ENCODE measurements at places on chromosomes 12 and 14.

DNA sequence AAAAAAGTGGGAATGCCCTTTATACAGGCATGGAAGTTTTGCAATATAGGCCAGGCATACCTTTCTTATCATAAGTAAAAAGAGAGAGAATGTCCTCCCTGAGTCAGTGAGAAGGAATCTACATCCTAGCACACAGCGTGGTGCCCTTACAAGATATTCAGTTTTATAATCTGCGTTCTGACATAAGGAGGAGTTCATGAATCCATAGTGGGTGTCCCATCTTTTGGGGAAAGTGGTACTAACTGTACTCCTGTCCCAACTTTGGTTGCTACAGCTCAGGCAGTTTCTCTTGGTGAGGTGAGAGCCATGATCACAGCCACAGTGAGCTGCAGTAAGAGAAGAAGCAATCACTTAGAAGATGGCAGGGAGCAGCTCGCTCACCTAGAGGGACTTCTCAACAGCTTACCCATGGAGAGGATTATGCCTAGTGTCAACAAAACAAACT, 332.9 kb downstream of the BCAT1 start:
- no peak for DNase-seq

GRCh38 chr12:49365542-49365941, 1.7 kb upstream of the SPATS2 start:
- no peak for DNase-seq

GRCh38 chr14:38042322-38042721, 165.4 kb upstream of the SSTR1 start:
- no peak for DNase-seq

DNA sequence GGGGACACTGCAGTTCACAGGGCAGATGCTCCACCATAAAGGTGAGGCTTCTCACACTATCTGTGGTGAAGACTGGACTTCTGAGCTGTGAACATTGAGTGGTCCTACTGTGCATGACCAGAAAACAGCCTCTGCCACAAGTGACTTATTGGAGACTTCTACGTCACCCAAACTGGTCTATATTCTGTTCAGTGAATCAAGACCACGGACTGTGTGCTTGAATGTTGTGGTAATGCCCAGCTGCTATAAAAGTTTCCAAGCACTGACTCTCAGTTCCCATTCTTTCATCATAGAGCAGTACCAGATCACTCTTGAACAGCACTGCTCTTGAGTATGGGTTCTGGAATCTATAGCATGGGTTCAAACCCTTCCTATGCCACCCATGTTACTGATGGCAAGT, 4.8 kb upstream of the PLEK2 start:
- DNase-seq = no peak

GRCh38 chr14:68047906-68048305, 228.3 kb downstream of the RAD51B start:
- no peak for DNase-seq

DNA sequence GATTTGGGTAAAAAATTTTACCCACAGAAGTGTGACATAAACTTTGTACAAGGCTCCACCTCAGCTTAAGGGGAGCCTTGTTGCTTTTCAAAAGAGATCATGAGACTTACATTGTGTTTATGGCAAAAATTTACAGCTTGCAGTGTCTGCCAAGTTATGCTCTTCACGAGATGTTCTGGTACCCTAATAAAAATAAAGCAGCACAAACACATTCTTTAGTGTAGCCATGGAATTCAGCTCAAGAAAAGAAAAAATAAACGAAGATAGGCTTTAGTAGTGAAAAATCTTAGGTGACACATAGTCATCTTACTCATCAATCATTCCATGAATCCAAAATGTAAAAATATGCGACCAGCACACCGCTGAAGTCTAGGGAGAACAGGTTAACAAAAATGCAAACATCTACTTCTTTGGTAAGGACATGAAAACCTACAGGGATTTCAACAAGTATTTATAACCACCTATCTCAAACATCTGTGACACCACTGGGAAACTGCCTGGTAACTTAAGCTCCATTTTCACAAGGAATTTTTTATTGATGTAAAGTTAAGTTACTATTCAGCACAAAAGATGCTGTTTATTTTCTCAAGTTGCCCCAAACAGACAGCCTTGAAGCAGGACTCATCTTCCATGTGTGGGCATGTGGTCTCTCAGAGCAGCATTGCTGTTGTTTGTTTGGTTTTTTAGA, 32.9 kb downstream of the DMAC2L start:
- no peak for DNase-seq

DNA sequence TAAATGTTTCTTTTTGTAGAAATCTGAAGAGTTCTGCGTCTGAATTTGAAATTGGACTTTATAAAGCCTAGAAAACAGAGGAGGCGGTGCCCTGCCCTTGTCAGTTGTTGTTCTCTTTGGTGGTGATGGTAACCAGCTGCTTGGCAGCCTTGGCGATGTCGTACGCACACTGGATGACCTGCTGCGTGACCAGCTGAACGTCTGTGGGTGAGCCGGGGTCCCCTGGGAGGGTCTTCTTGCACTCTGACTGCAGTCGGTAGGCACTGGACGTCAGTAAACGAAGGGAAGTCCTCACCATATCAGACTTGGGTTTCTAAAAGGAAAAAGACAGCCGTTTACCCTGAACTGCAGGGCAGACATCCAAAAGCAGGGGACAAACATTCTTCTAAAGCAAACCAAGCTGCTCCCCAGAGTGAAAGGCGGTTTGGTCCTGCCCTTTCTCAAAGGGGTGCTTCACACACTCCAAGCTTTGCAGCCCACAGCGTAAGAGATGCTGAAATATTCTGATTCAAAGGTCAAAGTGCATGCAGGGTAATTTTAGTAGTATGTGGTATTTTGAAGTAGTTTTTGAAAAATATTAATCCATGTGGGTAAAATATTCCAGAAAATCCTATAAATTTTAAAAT, 32.9 kb downstream of the TCHP start:
- no peak for DNase-seq

DNA sequence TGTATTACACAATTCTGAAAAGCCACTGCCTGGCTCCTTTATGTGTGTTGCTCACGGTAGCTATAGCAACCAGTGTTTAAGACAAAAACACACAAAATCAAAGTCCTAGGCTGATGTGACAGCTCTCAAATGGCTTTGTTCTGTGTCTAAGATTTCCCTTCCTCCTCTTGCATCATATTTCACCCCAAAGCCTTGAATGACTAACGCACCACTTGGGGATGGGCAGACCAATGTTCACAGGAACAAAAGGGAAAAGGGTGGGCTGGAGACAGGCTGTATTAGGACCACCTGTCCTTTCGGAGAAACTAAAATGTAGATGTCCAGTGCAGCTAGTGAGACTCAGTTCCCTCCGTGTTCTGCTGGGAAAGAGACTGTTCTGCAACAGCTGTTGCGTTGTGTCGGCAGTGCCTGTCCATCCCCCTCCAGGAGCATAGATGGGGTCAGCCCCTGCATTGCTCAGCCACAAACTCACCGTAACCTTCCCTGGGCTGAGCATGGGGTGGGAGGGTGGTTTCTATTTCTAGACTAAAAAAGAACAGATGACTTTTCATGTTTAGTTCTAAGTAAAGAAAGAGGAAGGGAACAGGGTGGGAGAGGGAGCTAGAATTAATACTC, 26.8 kb upstream of the DAAM1 start:
- DNase-seq = peak; percentile 67

- DNase-seq = no peak
These were observed 53.2 kb downstream of the TESC start for GRCh38 chr12:117046011-117046369.

- DNase-seq = no peak
These were observed 161.0 kb downstream of the RBM19 start for GRCh38 chr12:113804961-113805600.

GRCh38 chr12:69508621-69509020, 38.4 kb downstream of the FRS2 start:
- DNase-seq = no peak

GRCh38 chr14:105116451-105117256, 51.4 kb upstream of the GPR132 start:
- DNase-seq = no peak

DNA sequence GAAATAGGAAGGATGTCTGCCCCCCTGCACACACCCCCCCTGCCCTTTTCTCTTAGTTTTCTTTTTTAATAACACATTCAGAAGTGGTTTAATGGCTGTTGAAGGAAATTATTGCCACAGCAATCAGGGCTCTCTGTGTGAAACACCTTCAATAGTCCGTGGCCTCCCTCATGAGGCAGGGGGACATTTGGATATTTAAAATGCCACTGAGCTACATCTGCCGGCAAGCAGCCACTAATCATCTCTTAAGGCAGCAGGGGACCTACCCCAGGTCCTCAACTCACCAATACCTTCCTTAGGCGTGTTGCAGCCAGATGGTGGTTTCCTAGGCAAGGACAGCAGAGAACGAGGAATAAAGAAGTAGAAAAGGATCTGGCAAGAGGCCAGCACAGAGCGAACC, 283.2 kb downstream of the TTC8 start:
- DNase-seq = no peak

DNA sequence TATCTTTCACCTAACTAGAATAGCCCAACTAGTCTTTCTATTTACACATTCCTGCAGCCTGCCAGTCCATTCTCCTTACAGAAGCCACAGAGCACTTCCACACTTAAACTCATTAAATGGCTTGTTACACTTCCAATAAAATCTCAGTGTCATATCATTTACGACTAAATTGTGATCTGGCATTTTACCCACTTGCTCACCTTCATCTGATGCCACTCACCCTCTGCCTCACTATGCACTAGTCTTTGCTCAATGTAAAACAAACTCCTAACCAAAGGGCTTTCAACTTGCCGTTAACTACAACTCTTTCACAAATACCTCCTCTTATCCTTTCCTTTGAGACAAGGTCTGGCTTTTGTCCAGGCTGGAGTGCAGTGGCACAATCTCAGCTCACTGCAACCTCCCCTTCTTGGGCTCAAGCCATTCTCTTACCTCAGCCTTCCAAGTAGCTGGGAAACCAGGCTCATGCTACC, 24.1 kb downstream of the YAF2 start:
- no peak for DNase-seq

- peak; percentile 33 for DNase-seq
These were observed 1.9 kb upstream of the BCL11B start for GRCh38 chr14:99273766-99274345.

DNA sequence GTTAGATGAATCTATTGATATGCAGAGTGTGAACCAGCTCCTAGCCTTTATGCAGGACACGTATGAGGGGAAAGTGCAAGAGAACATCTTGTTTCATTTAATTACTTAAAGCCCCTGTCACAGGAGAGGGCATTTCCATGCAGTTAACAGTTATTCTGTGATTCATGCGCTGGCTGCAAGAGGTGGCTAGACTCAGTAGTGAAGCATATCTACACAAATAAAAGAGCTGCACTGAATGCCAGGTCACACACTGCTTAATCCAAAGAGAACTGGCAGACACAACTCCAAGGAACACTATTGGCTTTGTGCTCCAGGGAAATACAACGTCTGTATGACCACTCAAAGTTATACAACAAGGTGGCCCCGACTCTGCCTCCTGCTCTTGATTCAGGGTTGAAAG, 394.1 kb downstream of the C12orf75 start:
- DNase-seq = no peak

DNA sequence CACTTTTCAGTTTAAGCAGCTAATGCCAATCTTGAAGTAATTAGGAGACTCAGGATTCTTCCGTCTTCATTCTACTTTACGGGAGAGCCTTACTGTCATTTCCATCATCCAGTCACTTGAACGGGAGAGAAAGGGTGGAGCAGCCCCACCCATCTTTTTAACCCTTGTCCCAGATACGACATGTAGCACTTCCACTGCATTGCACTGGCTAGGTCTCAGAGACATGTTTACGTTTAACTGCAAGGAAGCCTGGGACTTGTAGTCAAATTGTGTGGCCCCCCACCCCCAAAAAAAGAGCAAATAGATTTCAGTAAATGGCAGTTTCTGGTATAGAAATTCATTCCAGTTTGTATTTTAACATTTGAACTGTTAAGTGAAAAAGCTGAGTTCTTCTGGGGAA, 46.1 kb upstream of the SYT1 start:
- DNase-seq = no peak

DNA sequence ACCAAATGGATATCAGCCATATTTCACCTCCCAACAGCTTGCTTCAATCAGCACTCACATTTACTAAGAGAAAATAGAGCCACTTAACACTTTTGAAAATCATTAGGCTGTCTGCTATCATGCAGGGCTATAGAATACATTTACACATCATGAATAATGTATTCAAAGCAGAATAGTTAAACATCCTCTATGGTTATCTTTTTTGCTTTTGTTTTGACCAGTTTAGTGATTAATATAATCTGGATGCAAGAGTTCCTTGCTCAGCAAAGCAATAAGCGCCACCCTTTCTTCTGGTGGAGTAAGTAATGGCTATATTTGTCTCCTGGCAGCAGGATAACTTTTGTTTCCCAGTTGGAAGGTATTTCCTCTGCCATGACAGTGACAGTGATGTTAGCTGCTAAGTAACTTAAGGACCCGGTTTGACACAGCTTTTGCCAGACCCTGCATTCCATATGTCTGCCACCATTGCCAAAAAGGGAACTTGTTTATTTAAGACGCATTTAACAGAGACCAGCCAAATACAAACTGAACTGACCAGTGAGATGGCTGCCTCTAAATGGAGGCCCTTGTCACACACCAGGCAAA, 70.3 kb upstream of the NR2C1 start:
- DNase-seq = no peak

DNA sequence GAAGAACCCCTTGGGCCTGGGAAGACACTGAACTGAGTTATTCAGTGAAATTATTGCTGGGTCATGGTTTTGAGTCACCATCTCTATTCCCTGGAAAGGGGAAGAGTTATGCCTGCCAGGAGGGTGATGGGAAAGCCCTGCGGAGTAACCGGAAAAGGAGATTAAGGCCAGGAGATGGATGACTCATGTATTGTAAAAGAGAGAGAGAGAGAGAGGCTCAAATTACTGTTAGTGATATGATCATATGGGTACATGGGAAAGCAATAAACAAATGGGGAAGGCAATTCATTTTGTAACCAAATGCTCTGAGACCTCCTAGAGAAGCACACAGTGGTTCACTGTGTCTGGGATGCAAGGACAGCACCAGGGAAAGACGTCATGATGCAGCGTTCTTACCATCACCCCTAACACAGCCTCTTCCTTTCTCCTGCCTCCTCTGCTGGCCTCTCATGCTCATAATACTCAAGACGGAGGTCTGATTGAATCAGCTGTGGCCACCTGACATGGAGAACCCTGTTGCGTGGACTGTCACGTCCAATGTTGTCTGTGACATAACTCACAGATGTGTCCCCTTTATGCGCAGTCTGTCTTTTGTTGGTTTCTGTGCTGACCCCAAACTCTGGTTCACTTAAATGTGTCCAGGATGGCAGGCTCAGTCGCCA, 243.7 kb downstream of the TMEM132D start:
- DNase-seq = no peak

DNA sequence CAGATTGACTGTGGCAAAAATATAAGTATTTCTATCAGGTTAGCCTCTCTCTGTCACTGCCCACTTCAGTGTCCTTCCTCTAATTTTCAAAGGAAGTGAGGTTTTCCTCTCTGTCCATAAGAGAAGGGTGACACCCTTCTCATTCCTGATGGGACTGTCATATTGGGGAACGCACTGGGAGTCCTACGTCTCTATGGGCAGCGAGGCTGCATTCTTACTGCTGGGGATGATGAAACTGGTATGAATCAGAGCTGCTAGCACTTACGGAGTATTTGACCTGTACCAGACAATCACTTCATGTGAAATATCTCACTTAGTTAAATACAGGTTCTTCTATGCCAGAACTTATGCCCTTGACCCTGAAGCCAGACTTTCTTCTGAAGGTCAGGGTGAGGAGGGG, 436.3 kb downstream of the DPF3 start:
- DNase-seq = peak; percentile 19
